Activated CD4-positive, alpha-beta memory T cell treated with anti-CD3 and anti-CD28 coated beads for 36 hours (primary cell): ENCODE measurements at places on chromosomes 16 and 17. TPM values are rescaled to one million over a fixed set of nuclear protein-coding genes. Genes with fewer than 3 reads are reported as not detected.
A peak's percentile ranks its signal among the peaks of the same experiment; 100 is the strongest.

Gene ARL17B
- total RNA-seq: 23.3 TPM

GRCh38 chr17:17890773-17891759 lies 54.3 kb upstream of the SREBF1 start:
- DNase-seq: peak; percentile 66

Gene MAP2K4
- total RNA-seq: 22.0 TPM

Gene KRTAP4-1
- total RNA-seq: not detected

DNA sequence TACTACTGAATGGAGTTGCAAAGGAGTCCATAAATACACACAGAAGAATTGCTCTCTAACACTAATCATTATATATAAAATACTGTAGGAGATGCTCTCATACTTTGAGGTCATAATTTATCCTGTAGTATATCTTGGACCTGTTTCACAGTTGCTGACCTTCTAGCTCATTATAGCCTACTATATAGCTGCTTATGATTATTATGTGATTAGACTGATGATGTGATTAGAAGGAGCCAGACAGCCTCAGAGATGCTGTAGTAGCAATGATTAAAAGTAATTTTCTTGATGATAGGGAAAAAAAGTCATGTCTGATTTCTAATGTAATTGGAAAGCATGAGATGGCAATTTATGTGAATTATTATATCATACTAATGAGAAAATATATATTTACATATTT lies 455.7 kb downstream of the CNTNAP4 start:
- DNase-seq: no peak

Gene HSD17B2
- not detected for total RNA-seq

Gene ERCC4
- 11.0 TPM for total RNA-seq

GRCh38 chr17:67121316-67121891 lies 77.0 kb downstream of the CACNG1 start:
- no peak for DNase-seq

DNA sequence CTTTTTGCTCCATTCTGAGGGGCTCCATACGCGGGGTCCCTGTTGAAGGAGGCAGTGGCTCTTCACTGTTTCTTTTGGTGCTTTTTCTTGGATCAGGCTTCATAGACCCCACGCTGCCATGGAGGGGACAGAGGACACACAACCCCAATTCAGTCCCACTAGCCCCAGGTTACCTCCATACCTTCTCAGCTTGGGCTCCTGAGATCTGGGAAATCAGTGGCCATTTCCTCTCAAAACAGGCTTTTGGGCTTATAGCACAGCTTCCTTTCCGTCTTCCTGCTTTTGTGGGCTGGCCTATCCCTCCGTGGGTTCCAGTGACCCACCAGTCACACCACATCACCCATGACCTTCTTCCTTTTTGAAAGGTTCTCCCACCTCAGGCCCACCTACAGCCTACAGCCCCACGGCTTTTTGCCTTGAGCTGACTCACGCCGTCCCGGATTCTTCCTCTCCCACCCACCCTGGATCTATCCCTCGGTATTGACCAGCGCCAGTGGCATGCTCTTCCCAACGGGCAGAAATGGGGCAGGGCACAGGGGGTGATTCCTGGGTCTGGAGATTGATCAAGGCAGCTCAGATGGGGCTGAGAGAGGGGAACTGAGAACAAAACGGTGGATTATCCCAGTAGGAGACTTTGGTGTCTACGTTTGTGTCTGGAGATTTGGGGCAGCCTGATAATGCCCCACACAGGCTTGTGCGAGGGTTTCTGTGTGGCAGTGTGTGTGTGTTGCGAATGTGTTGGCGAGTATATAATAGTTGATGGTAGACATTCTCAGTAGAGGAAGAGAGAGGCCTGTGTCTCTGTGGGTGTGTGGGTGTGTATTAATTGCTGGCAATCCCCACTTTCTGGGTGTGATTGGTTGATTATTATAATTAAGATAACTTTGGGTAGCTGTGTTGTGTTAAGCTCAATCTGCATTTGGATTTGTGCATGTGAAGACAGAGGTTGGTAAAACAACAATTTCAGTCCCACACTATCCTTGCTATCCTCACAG lies 3.8 kb downstream of the TBX21 start:
- DNase-seq: no peak

GRCh38 chr16:14609716-14610115 lies 20.3 kb downstream of the PARN start:
- DNase-seq: no peak

DNA sequence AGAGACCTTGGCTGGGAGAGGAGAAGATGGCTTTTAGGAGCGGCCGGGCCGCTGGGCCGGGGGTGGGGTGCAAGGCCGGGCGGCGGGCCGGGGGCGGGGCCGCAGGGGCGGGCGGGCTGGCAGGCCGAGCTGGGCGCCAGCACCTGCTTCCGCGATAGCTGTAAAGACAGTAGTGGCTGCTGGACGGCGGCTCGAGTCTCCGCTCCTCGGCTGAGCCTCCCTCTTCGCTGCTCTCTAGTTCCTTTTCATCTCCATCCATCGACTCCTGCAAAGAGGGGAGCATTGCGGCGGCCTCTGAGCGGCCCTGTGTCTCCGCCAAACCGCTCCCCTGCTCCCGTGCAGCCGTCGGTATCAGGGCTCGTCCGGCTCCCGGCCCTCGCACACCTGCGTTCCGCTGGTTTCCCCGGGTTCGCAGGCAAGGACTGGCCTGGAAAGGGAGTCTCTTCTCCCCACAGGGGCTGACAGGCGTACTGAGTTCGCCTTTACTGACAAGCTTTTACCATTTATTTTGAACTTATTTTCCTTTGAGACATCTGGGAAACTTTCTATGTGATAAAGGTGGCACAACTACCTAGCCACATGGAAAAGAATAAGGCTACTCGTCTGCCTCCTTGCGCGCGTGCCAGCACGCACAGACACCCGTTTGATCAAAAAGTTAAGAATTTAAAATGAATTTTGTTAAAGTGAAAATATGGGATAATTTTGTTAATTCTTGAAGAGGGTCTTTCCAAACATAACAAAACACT lies at the start of gene C17orf75:
TSS of gene C17orf75 (minus strand) at position 317 of the 746 bp plus-strand sequence. CDS start at position 283, 34 bp downstream.
- DNase-seq: peak; percentile 87

DNA sequence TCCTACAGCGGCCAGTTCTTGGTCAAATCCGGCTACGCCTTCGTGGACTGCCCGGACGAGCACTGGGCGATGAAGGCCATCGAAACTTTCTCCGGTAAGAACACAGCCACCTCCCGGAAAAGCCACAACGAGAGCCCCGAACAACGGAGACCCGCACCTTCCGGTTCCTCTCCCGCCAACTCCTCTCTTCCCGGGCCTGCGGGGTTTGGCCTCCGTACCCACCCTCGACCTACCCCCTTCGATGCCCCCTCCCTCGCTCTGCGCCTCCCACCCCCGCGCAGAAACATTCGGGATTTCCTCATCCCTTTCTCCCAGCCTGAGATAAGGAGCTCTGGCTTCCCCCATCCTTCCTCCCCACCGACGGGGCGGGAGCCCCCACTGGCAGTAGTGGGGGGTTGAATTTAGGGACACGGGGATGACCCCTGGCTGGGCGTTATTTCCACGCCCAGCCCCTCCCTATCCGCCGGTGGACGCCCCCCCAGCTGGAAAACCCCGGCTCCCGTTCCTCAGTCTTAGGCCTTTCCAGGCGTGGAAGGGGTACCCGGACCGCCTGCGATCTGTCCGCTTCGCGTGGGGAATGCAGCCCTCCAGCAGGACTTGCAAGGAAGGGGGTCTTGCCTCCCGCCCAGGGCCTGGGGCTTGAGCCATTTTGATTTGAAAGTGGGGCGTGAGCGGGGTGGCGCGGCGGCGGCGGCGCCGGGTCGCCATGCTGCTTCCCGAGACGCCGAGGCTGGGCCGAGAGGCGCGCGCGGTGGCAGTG lies 822 bp downstream of the IGF2BP1 start:
- DNase-seq: no peak

GRCh38 chr16:89071686-89072547 lies 21.7 kb upstream of the ACSF3 start:
- DNase-seq: no peak

GRCh38 chr17:39001703-39002637 lies 34.8 kb upstream of the FBXO47 start:
- DNase-seq: peak; percentile 24

Gene CLDN6
- total RNA-seq: not detected

Gene KRT24
- not detected for total RNA-seq

GRCh38 chr16:65123396-65124211 lies 1.7 kb upstream of the CDH11 start:
- no peak for DNase-seq

Gene BCL7C
- 25.6 TPM for total RNA-seq

DNA sequence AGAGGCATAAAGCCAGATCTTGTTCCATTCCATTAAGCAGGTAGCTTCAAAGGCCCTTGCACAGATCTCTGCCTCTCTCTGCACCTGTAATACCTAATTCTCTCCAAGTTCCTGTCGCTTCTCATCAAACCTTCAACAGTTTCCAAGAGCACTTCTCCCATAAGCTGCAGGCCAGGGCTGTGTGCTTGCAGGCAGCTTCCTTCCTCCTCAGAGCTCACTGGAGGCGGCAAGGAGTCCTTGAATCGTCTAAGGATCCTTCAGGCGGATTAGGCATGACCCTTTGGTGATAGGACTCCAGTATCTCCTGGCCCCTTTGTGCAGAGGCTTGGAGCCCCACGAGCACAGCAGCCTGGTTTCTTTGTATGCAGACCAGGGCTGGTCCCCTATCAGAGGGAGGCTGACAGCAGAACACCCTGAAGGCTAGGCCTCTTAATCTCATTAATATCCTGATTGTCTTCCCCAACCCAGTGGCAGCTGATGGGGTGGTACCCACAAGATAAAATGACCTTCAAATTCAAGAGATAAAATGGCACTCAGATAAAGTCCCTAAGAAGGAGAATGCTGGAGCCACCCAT lies 19.8 kb downstream of the HNF1B start:
- no peak for DNase-seq

Gene TLCD2
- total RNA-seq: 0.86 TPM

Gene CTRL
- 2.9 TPM for total RNA-seq

DNA sequence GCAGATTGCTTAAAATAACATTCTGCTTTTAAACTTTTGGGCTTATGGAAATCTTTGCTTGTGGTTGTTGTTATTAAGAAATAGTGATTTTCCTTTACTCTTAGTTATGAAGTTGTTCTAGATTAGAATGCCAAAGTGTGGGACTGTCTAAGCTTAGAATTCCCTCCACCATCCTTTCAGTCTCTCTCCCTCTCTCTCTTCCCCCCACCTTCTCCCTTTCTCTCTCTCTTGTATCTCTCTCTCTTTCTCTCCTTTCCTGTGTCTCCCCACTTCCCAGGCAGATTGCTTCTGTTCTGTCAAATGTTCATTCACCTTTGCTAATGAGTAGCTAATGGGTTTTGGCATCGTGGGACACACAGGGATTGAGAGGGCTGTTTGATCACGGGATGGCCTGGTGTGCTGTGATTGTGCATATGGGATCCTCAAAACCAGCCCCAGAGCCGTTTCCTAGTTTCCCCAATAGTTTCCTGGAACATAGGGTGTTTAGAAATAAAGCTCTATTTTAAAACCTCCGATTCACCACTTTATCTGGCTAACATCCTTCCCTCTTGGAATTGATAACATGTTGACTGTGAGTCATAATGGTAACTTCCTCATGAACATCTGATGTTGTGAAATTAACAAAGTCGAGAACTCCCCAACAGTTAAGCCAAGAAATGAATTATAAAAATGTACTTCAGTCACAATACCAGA lies 502.6 kb downstream of the TMEM114 start:
- DNase-seq: no peak

Gene ZG16B
- 2.6 TPM for total RNA-seq

DNA sequence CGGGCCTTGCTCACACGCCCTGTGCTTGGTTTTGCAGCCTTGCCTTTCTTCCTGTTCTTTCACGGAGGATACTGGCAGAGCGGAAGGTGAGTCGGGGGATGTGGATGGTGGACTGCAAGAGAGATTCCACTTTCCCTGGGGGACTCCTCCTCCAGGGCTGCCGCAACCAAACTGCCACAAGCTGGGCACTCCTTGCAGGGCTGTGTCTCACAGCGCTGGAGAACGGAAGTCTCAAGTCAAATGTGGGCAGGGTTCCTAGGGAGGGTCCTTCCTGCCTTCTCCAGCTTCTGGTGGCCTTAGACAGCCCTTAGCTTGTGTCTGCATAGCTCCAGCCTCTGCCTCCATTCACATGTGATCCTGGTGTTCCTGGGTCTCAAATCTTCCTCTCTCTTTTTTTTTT lies 11.4 kb upstream of the BIRC5 start:
- no peak for DNase-seq

GRCh38 chr16:11248133-11248532 lies 7.9 kb downstream of the SOCS1 start:
- DNase-seq: peak; percentile 65

Gene ITGB3
- not detected for total RNA-seq

DNA sequence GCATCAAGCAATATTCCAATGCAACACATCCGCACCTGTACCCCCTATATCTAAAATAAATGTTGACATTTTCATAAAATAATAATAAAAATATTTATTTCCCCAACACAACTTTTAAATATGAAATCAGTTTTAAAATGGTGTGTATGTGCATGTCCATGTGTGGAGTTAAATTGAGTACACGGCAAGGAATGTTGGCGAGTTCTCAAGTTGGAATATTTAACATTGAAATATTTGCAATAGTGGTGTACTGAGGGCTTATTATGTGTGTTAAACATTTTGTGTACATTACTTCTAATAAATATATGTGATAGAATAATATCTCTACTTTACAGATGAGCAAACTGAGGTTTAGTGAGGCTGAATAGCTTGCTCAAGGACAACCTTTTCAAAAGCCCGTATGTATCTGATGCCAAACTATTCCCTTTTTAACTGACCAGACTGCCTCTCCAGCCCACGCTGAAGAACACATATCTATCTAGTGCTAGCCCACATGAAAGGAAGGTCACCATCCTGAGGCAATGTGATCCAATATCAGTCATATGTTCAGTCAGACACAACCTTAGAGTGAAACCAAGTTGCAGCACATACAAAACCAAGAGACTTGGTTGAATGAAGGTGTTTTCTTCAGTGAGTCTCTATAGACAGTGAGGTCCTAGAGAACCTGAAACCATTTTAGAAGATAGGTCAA lies 192.2 kb upstream of the CDH11 start:
- DNase-seq: no peak

DNA sequence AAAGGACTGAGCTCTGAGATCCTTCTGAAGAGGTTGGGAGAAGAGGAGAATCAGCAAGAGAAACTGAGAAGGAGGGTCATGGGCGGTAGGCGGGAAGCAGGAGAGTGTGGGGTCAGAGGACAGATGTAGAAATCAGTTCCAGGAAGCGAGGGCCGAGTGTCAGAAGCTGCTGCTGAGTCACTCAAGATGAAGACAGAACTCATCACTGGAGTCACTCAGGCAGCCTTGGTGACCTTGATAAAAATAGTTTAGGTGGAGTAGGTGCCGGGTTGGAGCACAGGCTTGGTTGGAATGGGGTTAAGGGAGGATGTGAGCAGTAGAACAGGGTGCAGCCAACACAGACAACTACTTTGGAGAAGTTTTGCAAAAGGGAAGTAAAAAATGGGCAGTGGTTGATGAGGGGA lies 6.1 kb upstream of the ITGAM start:
- DNase-seq: peak; percentile 78

Gene CRYM
- total RNA-seq: not detected

DNA sequence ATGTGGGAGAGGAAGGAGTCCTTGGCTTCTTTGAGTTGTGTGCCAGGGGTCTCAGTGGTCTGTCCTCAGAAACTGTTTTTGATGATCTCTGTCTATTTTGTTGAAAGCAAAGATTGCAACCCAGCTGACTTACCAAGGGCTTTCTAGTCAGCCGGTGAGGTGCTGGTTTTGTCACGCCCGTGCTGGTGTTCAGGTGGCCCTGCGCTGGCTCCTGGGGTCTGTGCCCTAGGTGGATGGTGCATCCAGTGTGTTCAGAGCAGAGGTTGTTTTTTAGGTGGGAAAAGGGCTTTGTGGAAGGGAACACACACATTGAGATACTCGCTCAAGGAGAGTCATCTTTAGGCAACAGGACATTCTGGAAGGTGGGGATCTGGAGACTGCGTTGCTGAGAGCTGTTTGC lies 51.0 kb downstream of the BANP start:
- no peak for DNase-seq

Gene PYY
- not detected for total RNA-seq
